ENCODE measurements at places on chromosomes 1 and 21.

DNA sequence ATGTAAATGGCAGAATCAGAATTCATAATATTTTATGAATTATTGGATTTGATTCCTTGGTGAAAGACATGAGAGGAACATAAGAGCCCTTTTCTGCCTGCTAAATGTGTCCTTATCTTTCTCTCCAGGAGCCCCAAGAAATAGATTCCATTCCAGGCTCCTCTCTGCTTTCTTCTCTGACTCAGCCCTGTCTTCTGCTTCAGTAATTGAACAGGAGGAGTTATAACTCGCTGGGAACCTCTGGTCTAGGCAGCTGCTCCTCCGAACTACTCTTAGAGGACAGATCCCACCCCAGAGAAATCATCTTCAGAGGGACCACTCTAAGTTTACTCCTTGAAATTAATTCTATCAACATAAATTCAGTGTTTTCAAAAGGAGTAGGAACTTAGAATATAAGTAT is 78.4 kb downstream of the RGS21 start:
- no peak for DNase-seq

GRCh38 chr1:116502671-116503314 is 68.0 kb downstream of the CD58 start:
- DNase-seq = no peak

DNA sequence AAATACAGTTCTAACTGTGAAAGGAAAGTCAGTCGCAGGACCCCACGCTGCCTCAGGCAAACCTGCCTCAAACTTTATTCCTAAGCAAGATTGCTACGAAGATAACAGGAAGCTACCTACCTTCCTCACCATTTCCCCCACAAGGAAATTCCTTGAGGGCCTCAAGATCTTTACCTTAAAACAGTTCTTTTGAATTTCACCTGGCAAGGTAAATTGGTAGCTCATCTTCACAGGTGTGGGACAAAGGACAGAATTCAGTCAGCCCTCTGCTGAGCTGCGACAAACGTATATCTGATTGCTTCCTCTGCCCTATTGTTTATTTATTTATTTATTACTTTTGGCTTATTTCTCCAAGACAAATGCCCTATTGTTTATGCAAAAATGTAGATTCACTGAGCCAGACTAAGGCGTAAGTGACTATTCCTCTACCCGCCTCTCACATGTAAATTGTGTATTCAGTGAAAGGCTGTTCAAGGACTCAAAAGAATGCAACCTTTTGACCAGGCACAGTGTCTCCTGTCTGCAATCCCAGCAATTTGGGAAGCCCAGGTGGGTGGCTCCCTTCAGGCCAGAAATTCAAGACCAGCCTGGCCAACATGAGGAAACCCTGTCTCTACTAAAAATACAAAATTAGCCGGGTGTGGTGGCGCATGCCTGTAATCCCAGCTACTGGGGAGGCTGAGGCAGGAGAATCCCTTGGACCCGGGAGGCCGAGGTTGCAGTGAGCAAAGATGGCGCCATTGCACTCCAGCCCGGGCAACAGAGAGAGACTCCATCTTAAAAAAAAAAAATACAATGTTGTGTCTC is 17.3 kb upstream of the PKNOX1 start:
- DNase-seq = no peak

DNA sequence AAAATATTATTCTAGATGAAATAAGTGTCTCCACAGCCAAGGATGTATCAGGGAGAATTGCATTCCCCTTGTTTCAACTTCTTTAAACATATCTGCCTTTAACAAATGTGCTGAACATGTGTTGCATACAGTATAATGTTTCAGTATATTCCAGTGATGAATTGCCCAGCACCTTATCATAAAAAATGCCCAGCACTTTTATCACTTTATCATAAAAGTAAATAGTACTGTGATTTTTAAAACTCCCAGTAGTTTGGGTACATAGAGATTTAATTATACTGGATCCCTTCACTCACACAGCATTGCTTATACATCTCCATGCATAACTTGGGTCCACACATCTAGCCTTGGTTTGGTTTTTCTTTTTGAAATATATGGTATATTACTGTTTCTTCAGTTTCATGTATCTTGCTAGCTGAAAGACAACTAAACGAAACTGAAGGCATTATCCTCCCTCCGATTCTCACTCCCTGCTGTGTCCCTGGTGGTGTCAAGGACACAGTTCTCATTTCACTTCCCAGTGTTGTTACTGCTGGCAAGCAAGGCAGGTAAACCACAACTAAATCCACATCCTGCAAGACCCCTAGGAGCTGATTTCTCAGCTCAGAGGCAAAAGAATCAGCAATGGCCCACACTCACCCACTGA is 118.2 kb upstream of the SLC44A3 start:
- no peak for DNase-seq

- no peak for DNase-seq
Observed at GRCh38 chr1:206521127-206521526, 13.8 kb downstream of the RASSF5 start.

DNA sequence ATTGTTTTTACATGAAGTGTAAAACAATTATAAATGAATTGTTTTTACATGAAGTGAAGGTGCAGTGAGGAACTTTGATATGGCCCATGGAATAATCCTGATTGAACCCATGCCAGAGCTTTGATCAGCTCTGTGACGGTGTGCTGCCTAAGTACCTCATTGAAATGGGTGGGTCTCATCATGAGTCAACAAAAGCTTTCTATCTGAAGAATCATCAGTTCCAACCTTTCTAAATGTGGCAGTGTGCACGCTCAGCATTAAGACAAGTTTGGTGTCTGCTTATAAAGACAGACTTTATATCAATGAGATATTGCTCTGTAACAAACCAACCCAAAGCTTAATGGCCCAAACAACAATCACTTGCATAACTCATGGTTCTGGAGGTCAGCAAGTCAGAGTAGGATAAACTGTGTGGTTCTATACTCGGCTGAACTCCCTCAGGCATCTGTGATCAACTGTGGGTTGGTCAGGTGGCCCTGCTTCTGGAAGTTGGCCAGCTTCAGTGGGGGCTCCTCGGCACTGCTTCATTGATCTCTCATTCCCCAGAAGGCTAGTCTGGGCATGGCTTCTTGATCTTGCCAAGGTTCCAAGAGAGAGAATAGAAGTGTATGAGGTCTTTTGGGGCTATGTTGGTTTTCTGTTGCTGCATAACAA is 258.0 kb downstream of the LTN1 start:
- DNase-seq = no peak

DNA sequence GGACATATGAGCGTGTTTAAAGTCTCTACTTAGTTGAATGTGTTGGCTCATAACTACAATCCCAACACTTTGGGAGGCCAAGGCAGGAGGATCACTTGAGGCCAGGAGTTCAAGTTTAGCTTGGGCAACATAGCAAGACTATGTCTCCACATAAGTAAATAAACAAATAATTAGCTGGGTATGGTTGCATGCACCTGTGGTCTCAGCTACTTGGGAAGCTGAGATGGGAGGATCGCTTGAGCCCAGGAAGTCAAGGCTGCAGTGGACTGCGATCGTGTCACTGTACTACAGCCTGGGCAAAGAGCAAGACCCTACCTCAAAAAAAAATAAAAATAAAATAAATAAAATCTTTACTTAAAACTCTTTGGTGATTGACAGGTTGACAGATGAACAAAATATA is 13.0 kb upstream of the PDIK1L start:
- no peak for DNase-seq

DNA sequence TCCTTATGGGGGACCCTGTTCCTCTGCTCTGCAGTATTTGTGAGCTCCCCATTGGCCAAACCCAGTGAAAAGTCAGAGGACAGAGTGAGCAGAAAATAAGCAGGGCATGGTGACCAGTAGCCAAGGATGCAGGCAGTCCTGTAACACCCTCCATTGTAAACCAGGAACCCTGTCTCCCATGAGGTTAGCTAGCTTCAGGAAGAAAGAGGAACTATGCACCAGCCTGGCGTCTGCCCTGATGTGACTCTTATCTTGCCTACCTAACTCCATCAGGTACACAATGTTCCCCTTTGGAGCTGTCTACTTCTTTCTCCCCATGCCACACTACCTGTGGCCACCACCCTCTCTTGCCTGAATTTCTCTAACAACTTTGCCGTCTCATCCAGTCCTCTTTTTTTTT is 119.2 kb downstream of the LRIG2 start:
- no peak for DNase-seq

GRCh38 chr1:169348383-169349036 is 19.1 kb downstream of the NME7 start:
- DNase-seq = peak; percentile 35

- no peak for DNase-seq
Observed at GRCh38 chr1:64584479-64584878, 114.5 kb downstream of the CACHD1 start.

DNA sequence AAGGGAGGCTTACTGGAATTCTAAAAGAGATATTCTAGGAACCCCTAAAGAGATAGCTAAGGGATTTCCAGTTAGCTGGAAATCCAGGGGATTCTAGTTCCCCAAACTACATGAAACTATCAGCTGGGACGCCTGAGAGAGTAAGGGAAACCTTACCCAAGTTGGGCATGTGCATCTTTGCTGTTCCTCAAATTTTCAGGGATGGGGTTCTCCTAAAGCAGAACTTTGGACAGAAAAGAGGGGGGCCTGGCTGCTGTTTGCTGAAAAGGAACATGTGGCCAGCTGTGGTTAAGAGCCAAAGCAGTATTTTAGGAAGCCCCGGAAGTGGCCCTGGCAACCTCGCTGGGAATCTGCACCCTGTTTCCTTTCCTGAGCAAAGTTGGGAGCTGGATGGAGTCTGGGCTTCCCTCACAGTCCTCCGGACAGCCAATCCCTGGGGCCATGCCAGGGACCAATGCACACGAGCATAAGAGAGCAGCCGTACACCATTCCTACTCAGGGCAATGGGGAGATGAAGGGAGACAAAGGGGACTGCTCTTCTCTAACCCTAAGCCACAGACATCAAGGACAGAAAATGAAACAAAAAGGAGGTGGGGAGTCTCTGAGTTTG is 154.3 kb downstream of the PLXNA2 start:
- DNase-seq = no peak

- DNase-seq = no peak
Observed at GRCh38 chr1:194723067-194723466, 1536.7 kb upstream of the B3GALT2 start.

GRCh38 chr21:46100426-46100825 is 2.5 kb downstream of the COL6A2 start:
- no peak for DNase-seq

- no peak for DNase-seq
Observed at GRCh38 chr1:206932177-206932576, 10.4 kb upstream of the FCMR start.

DNA sequence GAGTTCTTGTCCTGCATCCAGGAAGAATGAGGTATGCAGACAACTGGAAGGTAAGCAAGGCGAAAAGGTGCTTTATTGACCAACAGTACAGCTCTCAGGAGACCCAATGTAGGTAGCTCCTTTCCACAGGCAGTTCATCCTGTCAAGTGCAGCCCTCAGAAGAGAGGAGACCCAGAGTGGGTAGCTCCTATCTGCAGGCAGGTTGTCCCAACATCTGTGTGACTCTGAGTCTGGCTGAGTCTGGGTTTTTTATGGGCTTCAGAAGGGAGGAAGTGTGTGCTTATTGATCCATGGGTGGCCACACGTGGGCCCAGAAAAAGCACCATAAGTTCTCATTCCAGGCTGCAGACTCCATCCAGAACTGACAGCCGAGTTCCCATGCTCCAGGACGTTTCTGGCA is 34.0 kb downstream of the ZNF691 start:
- no peak for DNase-seq

GRCh38 chr1:14366091-14367018 is 232.1 kb upstream of the KAZN start:
- peak; percentile 18 for DNase-seq

DNA sequence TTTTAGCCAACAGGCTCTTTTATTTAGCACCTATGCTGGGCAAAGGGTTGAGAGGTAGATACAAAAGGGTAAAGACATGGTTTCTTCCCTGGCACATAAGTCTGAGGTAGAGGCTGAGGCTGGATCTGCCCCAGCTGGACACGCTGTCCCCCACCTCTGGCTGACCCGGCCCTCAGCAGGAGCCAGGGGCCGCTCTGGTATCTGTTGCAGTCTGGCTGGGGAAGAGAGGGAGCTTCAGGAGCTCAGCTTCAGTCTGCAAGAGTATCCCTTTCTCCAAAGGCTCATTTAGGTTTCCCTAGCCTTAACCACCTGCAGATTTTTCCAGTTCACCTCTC is 14.2 kb downstream of the BLACAT1 start:
- no peak for DNase-seq

GRCh38 chr1:228937851-228938536 is 202.7 kb downstream of the RHOU start:
- no peak for DNase-seq

DNA sequence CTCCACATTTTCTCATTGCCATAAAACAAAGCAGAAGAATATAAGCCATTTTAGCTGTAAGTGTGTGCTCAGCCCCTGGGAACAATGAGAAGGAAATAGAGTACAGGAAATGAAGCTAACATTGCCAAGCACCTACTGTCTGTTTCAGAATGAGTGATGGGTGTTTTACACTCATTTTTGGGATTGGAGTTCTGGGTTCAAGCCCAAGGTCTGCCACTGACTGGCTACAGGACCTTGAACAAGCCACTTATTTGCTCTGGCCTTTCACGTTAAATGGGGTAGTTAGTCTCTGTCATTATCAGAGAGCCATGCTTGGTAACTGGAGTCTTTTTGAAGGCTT is 80.7 kb upstream of the KAZN start:
- DNase-seq = no peak

- no peak for DNase-seq
Observed at GRCh38 chr1:67350783-67351182, 43.1 kb downstream of the IL12RB2 start.

- no peak for DNase-seq
Observed at GRCh38 chr1:27133991-27134390, 20.9 kb downstream of the SLC9A1 start.

DNA sequence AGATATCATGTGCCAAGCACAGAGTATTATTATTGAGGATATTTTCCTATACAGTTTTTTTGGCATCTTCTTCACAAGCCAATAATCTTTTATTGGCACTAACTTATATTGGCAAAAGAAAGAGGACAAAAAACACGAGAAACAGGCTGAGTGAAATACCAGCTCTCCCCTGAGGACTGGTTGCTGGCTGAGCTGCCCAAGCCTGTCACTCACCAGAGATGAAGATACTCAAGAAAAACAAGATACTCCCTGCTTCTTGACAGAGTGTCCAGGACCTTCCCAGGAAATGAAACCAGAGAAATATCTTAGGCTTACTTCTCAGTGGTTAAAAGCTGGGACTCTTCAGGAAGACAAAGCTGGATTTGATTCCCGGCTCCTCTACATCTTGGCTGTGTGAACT is 35.9 kb upstream of the ATP1B1 start:
- DNase-seq = no peak

DNA sequence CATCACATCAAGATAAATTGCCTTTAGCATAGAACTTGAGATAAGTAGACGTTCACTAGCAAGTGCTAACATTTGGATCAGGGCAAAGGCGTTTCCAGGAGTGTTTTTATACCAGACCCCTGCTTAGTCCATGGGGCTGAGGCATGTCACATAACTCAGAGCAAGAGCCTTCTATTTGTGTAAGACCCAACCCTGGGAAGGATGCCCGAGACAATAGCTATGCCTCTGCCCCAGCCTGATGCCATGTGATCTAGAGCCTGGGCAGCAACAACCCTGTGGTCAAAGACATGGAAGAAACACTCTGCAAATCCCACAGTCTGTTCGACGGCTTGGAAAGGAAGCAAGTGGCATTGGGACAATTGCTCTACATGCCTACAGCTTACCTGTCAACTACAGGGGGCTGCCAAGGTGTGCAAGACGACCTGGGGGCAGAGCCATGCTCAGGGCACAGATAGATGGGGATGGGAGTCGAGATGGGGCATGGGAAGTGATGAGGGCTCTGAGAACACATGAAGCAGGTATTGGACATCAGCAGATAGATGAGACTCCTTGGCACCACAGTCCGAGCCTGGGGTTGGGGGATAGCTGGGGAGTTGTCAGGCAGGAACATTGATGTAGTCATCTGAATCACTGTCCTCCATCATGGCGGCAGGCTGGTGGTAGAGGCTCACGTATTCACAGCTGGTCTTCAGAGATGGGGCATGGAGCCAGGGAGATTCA is 7.3 kb downstream of the IL24 start:
- DNase-seq = no peak
